ENCODE measurements at places on chromosomes 16 and 17.

DNA sequence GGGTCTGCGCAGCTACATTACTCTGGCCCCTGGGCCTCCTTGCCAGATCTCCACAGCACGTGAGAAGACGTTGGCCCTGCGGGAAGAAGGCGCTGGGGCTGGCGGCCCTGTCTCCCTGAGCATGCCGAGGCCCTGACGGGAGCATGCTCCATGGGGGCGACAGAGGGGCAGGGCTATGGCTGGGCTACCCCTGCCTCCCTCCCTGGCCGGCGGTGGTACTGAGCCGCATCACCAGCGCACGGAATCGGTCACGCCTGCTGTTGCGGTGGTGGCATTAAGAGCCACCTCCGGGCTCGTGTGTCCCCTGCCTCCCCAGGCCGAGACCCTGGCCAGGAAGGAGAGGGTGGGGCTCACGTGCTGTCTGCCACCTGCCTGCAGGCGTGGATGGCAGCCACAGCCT, 28.1 kb downstream of the MAPK8IP3 start:
- DNase-seq, result no peak

DNA sequence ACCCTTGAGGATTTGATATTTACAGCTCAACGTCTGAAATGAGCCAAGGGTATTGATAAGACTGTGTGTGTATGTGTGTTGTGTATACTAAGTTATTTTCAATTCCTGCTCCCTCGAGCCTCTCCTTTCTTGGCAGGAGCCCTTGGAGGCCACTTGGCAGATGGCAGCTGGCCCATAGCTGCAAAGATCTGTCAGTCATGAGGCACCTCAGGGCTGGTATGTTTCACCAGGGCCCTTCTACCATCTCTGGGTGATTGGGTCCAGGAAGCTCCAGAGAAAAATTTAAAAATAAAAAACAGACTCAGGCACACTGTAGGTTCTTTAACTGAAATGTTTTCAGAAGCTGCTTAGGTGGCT, 355.7 kb downstream of the HAPSTR1 start:
- DNase-seq, result no peak

DNA sequence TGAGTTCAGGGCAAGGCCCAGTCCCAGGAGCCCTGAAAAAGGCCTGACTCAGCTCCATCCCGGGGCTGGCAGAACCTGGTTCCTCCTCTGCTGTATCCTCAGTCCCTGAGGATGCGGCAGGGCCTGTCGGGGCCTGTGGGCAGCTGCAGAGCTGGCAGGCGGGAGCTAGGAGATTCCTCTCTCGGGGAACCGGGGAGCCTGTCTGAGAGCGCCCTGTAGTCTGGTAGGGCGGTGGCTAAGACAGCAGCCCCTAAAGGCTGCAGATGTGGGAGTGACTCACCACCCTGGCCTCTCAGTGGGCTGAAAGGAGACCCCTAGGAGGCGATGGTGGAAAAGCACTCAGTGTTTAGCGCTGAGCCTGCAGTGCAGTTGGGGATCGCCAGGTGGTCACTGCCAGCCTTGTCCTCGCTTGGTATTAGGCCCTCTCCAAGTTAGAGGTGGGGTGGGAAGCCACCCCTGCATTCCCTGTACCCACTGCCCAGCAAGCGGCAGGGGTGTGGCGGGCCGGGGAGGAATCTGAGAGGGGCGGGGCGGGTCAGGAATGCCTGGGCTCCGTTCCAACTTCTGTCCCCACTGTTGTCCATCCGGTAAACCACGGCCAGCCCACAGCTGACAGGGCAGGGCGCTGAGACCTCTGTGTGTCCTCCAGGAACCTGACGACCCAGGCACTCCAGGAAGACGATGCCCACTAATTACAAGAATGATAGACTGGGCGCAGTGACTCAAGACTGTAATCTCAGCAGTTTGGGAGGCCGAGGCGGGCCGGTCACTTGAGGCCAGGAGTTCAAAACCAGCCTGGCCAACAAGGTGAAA, 29.5 kb upstream of the CDH1 start:
- DNase-seq, result no peak

DNA sequence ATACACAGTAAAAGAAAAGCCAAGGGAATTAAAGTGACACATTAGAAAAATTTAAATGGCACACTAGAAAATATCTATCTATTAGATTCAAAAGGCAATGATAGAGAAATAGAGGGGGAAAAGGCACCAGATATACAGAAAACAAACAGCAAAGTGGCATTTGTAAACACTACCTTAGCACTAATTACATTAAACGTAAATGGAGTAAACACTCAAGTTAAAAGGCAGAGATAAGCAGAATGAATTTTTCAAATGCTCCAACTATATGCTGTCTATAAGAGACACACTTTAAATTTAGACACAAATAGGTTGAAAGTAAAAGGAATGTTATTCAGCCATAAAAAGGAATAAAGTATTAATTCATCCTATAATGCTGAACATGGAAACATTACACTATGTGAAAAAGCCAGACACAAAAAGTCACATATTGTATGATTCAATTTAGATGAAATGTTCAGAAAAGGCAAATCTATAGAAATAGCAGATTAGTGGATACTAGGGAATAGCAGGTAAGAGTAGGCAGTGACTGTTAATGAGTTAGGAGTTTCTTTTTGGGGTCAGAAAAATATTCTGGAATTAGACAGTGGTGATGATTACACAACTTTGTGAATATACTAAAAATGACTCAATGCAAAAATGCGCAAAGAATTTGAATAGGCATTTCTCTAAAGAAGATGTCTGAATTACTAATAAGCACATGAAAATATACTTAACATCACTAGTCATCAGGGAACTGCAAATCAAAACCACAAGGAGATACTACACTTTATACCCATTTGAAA, 92.4 kb downstream of the BRIP1 start:
- no peak for DNase-seq

DNA sequence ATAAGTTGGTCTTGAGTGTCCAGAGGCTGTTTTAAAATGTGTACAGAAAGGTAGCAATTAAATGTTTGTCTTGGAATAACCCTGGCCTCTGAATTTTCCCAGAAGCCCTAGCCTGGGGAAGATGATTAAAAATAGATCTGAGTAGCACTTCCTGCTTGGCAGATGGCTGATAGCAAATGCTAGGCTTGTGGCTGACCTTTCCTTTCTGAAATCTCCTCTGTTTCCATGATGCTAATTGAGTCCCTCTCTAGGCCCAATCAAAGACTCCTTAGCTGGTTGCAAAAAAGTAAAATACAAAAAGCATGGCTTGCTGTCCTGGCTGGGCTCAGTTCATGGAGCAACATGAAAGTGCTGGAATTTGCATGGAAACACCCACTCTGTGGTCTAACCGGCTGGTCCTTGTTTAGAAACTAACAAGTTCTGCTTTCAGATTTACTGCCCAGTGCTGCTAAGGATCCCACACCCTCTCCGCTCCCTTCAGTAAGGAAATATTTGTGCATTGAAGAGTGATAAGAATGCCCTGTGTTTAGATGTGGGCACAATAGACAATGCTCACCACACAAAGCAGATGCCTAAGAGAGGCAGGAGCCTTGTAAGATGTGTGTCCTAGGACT, 40.8 kb downstream of the YPEL2 start:
- no peak for DNase-seq

- no peak for DNase-seq
Observed at GRCh38 chr17:64688481-64688880, 26.4 kb upstream of the SMURF2 start.

- no peak for DNase-seq
Observed at GRCh38 chr17:43431714-43432523, 33.1 kb downstream of the ARL4D start.

- no peak for DNase-seq
Observed at GRCh38 chr16:76409706-76410105, 132.5 kb downstream of the CNTNAP4 start.

- DNase-seq, result no peak
Observed at GRCh38 chr16:84905965-84906460, 86.2 kb downstream of the CRISPLD2 start.

DNA sequence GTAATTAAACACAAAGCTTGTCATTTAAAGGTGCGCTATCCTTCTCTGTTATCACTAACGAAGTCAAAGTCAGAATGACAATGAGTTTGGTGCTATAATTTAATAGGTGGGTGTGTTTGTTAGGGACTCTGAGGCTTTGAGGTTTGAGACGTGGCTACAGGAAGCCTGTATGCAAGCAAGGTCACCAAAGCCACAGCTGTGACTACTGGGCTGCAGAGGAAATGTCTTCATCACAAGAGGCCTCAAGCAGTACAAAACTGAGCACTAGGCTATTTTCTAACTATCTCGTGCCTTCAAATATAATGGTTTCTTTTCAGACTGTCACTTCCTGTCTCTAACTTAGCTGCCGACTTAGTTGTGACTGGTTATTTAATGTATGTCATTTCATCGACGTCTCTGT, 141.2 kb downstream of the AATF start:
- peak; percentile 34 for DNase-seq

DNA sequence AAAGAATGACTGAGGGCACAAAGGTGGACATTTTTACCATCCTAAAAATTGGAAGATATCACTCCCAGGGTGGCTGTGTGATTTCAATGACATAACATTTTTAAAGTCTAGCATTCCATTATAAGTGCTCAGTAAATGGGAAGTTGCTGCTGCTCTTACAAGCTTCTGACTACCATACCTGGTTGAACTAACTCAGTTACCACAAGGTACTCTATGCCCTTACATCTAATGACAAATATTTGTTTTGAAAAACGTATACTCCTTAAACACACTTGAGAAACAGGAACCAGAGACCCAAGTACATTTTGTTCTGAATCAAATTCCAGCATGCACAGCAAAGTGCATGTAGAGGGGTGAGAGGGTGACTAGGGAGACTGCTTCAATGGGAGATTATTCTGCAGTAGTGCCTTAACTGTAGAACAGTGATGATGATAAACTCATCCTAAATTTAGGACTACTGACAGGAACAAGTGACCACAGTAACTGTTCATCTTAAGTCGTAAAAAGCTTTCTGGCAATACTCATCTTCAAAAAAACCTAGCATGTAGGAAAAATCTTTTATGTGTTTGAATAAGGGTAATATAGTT, 83.5 kb downstream of the KANSL1 start:
- no peak for DNase-seq

DNA sequence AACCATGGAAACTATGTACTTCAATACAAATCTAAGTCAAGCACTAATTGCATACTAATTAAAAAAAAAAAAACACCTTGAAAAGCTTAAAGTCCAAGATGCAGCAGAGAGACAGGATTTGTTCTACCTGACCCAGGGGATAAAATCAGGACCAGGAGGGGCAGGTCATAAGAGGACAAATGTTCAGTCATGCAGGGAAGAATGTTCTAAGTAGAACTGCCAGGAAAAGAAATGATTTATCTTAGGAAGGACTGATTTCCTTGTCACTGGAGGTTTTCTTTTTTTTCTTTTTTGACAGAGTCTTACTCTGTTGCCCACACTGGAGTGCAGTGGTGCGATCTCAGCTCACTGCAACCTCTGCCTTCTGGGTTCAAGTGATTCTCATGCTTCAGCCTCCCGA, 9.1 kb upstream of the GHDC start:
- no peak for DNase-seq

GRCh38 chr16:88340755-88341150, 42.0 kb upstream of the ZNF469 start:
- DNase-seq, result no peak

- DNase-seq, result no peak
Observed at GRCh38 chr16:89230255-89230654, 12.8 kb downstream of the ZNF778 start.

- DNase-seq, result peak; percentile 81
Observed at GRCh38 chr17:38605841-38606645, at the start of gene SRCIN1. Gene SRCIN1 (minus strand): TSS chr17:38605952. CDS start chr17:38605705, 247 bp downstream.

DNA sequence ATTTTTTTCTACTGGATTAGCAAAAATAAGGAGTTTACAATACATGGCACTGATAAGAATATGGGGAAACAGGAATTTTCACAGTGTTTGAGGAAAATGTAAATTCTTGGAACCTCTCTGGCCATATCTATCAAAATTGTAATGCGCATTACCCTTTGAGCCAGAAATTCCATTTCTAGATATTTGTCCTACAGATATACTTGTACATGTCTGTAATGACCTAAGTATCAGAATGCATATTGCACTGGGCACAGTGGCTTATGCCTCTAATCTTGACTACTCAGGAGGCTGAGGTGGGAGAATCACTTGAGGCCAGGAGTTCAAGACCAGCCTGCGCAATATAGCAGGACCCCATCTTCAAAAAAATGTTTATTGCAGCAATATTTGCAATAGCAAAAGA, 25.8 kb upstream of the HAS3 start:
- no peak for DNase-seq

DNA sequence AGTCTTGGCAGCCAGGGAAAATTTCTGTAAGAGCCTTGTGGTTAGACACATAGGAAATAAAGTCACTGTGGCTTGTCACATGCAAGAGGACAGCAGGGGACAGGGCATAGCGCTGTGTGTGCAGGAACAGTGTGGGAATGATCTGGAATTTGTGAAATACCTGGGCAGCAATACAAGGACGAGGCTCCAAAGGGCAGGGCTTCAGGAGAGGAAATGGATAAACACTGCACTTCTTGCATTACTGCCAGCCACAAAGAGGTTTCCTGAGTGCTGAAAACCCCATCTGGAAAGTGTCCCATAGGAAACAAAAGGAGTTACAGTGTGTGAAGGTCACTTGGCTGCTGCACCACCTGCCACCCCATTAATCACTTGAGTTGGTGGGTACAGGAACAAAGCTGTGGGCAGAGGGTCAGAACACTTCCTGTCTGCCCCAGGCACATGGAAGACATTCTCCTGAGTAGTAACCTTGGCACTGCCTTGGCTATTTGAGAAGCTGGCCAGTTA, 12.1 kb upstream of the HP start:
- no peak for DNase-seq

GRCh38 chr17:78865682-78866390, 25.2 kb upstream of the USP36 start:
- DNase-seq, result peak; percentile 86

- DNase-seq, result no peak
Observed at GRCh38 chr16:70701998-70702397, 16.1 kb upstream of the MTSS2 start.

DNA sequence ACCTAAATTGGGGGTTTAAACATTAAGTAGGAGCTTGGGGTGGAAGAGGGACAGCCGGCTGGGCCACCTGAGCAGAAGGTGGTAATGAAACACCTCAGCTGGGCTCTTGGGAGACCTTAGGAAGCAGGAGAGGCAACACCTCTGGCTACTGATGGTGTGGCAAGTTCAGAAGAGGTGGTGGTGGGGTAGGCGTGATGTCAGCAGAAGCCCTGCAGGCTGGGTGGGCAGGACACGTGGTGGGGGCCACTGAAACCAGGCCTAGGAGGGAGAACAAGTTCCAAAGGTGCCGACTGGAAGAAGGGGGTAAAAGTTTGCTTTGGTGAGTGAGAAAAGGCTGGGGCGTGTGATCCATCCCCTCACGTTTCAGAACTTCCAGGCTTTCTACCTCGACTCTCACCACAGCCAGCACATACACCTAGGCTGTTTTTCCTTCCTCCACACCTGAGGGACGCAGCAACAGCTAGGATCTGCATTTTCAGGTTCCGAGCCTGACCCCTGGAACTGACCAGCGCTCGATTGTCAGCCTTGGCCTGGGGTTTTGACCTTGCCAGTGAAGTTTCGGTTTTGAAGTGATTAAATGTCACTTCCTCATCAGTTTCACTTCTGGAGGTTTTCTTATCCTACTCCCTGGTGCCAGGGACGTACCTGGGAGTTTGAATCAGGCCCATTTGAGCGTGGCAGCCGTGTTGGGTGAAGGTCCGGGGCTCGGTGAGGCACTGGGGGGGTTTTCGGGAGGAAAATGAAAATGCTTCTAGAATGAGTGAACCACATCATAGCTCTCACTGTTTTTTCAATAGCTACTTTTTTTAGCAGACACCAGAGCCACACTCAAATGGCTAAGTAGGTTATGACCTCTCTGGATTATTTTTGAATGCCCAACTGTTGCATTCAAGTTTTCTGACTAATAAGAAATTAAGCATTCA, 10.0 kb downstream of the SNN start:
- peak; percentile 37 for DNase-seq

GRCh38 chr16:72896485-72897118, 151.3 kb downstream of the ZFHX3 start:
- no peak for DNase-seq
